Activated CD8-positive, alpha-beta memory T cell treated with anti-CD3 and anti-CD28 coated beads, Interleukin-2, amount 10 ng/mL, durations not matched to agents 7 days and 5 days (primary cell): ENCODE measurements at places on chromosomes 12 and 14.

- DNase-seq = no peak
These were observed 396.7 kb upstream of the PDE3A start for GRCh38 chr12:19971361-19972280.

GRCh38 chr12:47838286-47838931, 18.7 kb upstream of the HDAC7 start:
- peak; percentile 56 for DNase-seq

- no peak for DNase-seq
These were observed 196.2 kb downstream of the ZFP36L1 start for GRCh38 chr14:68596701-68597100.

GRCh38 chr12:101889211-101889752, 11.9 kb downstream of the DRAM1 start:
- no peak for DNase-seq

- no peak for DNase-seq
These were observed 37.8 kb upstream of the OR4E1 start for GRCh38 chr14:21711360-21711961.

DNA sequence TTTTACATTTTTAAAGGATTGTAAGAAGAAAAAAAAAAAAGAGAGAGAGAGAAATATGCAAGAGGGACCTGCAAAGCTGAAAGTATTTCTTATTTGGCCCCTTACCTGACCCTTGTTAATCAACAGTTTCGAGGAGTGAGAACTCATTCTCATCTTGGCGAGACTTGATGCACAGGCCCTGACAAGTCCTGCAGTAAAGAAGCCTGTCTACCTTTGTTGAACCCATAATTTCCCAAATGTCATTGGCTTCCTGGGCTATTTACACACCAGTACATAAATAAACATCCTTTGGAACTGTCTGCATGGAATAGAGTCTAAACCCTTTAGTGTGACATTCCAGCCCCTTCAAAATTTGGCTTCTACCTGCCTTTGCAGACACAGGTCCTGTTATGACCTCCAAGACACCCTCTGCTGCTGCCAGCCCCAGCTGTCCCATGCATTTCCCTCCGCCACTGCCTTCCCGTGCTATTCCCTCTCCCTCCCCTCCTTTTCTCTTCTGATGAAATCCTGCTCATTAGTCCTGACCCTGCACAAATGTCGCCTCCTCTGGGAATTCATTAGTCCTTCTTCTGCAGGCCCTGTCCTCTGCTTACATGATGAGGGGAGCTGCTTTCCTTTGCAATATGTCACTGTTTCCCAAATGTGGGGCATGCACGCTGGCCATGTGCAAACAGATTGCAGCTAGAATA, 35.1 kb downstream of the MYL2 start:
- no peak for DNase-seq

DNA sequence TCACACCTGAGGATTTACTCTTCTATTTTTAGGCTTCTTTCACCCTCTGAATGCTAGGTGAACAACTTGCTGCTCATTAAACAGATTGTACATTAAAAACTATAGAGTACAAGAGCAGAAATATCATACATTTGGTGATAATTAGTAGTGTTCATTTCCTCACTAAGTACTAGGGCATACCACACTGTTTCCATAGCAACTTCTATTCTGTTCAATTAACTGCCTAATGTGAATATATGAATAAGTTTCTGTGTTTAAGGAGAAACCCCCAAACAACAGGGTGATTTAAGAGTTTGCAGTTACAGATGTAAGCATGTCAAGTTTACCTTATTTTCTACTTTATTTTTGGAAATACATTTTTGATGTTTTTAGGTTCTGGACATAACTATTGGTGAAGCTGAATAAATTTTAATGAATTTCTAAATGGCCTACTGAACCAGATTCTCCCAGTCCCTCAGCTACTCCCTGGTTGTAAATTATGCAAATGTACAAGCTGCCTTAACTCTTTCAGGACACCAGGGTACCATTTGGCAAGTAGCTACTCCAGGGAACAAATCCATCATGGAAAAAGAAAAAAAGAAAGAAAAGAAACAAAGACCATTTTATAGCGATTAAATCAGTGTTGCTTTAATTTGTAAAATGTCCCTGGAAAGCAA, 199.8 kb upstream of the NAV3 start:
- DNase-seq = no peak

GRCh38 chr12:125178222-125178621, 113.0 kb downstream of the AACS start:
- DNase-seq = no peak

- DNase-seq = no peak
These were observed 205.0 kb upstream of the KRR1 start for GRCh38 chr12:75716291-75717025.

GRCh38 chr12:113850309-113851056, 115.6 kb downstream of the RBM19 start:
- DNase-seq = no peak

DNA sequence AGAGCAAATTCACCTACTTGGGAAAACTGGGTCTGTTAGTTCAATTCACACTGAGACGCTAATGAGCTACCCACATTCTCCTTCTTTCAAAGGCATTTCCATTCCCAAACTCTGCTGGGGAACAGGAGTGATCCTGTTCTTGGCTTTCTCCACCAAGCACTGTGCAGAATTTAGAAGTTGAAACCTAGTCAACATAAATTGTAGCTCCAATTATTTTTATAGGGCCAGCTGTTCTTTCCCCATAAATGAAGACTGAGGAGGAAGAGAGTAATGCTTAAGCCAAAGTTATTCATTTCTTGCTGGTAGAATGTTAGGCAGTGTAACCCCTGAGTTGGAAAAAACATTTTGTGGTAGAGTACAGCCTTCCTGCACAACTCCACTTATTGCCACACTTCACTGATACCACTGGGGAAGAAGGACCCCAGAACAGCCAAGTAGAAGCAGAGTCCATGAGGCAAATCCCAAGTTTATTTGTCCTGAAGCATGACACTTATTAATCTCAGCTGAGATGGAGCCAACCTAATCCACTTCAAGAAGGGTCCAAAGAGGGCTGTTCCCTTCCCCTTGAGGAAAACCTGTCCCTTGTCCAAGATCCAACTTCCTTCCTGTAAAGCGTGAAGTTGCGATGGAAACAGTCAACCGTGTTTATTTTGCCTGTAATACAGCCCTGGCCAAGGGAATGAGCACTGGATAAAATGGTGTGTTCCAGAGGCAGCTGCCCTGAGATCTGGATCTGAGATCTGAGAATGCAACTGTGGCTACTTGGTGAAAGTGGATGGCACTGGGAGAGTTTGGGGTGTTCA, 151.8 kb downstream of the TBX5 start:
- DNase-seq = no peak

DNA sequence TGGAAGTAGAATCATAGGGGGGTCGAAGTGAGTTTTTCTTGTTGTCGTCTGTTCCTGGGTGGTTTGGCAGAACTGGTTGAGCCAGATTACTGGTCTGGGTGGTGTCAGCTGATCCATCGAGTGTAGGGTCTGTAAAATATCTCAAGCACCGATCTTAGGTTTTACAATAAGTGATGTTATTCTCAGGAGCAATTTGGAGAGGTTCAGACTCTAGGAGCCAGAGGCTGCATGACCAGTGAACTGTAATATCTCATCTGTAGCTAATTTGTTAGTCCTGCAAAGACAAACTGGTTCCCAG, 9.7 kb upstream of the SERPINA1 start:
- DNase-seq = no peak

GRCh38 chr12:70448371-70448770, 82.3 kb downstream of the KCNMB4 start:
- DNase-seq = no peak

- no peak for DNase-seq
These were observed 9.5 kb downstream of the TBX3 start for GRCh38 chr12:114674251-114675047.

DNA sequence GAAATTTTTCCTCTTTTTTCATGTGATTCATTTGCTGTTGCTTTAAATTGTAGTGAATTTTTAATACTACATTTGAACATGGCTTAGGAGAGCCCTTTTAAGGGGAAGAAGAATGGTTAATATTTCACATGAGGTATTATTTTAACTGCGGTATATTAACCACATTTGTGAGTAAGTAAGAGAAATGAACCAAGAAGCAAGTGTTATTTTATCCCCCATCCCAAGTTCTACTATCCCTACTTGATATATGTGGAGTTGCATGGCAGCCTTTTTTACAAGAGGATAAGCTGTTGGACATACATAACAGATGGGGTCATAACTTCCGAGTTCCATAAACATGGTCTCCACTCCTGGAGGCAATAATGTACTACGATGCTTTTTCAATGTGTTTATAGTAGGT, 623.3 kb downstream of the LRFN5 start:
- DNase-seq = no peak

GRCh38 chr12:5923751-5924150, 21.3 kb downstream of the ANO2 start:
- DNase-seq = no peak

DNA sequence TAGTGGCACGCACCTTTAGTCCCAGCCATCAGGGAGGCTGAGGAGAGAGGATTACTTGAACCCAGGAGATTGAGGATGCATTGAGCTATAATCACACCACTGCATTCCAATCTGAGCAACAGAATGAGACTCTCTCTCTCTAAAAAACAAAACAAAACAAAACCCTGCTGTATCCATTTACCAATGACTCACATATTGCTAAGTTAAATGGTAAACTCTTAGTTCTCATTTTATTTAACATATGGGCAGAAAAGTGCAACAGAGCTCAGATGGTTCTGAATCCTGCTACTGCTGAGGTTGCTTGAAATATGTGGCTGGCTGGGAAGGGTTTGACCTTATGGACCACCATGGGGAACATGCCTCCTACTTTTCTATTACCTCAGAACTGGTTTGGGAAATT, 33.7 kb upstream of the CCNT1 start:
- DNase-seq = no peak

DNA sequence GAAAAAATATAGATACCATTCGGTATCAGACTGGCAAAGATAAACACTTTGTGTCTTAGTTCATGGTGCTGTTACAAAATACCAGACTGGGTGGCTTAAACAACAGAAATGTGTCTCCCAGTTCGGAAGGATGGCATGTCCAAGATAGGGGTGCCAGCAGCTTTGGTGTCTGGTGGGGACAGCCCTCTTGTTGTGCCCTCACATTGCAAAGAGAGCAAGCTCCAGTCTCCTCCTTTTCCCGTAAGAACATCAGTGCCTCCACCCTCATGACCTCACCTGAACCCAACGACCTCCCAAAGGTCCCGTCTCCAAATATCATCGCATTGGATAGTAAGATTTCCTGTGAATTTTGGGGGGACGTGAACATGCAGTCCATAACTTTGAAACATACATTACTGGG, 12.4 kb downstream of the ZBTB42 start:
- no peak for DNase-seq
